ENCODE measurements at places on chromosomes 13 and 19.
A peak's percentile ranks its signal among the peaks of the same experiment; 100 is the strongest.

DNA sequence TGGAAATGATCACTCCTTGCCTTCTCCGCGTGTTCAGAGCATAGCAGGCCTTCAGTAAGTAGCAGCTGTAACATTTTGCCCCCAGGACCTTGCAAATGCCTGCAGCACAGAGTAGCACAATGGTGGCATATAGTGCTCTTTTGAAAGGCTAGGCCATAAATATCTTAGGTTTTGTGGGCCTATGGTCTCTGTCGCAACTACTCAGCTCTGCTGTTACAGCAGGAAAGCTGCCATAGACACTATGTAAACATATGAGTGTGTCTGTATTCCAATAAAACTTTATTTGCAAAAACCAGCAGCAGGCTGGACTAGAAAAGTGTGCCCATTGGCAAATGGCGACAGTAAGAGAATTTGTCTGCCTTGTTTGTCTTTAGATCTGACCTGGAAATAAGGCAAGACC, 9.4 kb downstream of the ITPKC start:
- DNase-seq, result no peak

DNA sequence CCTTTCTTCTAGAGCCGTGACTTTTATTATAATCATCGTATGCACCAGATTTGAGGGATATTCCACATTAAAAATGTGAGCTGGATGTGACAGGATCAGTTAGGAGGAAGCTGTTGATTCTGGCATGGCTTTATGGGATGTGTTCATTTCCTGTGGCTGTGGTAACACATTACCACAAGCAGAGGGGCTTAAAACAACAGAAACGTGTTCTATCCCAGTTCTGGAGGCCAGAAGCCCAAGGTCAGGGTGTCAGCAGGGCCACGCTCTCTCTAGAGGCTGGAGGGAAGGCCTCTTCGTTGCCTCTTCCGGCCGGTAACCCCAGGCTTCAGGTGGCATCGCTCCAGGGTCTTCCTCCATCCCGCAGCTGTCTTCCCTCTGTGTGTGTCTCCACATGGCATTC, 14.5 kb downstream of the MED25 start:
- no peak for DNase-seq

DNA sequence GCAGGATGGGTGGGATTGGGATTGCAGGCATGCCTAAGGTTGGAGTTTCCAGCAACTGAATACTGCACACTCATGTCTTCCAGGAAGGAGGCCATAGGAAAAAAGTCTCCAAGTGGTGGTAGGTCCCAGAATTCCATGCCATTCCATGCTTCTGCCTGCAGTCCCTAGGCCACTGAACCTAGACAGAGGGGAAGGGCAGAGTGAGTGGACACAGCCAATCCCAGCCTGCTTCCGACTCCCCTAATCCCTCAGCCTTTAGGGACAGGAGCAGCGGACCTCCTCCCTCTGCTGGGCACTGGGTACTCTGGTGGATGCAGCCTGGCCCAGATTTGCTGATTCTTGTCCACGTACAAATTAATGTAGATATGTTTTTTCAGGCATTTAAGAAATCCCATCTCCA, 17.0 kb downstream of the VSTM2B start:
- no peak for DNase-seq

GRCh38 chr13:34145061-34145460, 327.1 kb downstream of the RFC3 start:
- no peak for DNase-seq

DNA sequence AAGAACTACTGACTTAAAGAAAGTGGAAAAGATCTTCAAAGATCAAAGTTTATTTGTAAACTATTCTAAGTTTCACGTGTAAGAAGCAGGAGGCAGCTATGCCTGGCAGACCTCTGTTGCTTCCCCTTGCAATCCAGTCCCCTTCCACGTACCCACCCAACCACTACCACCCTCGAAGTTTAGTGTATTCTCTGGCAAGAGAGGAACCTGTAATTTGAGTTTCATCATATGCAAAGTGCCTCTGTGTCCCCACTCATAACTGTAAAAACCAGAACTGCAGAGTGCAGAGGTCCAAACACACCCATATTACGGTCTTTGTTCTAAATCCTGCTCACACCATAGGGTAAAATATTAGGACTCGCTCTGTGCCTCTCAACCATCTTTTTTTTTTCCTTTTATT, 75.8 kb upstream of the FRY start:
- DNase-seq, result no peak

DNA sequence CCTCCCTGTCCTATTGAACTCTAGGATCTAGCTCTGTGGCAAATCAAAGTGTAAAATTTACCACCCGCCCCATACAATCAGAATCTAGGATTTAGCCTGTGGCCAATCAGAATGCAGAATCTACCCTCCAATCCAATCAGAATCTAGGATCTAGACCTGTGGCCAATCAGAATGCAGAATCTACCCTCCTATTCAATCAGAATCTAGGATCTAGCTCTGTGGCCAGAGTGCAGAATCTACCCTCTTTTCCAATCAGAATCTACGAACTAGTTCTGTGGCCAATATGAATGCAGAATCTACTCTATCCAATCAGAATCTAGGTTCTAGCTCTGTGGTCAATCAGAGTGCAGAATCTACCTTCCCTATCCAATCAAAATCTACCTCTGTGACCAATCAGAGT, 25.8 kb downstream of the PRKD2 start:
- no peak for DNase-seq

DNA sequence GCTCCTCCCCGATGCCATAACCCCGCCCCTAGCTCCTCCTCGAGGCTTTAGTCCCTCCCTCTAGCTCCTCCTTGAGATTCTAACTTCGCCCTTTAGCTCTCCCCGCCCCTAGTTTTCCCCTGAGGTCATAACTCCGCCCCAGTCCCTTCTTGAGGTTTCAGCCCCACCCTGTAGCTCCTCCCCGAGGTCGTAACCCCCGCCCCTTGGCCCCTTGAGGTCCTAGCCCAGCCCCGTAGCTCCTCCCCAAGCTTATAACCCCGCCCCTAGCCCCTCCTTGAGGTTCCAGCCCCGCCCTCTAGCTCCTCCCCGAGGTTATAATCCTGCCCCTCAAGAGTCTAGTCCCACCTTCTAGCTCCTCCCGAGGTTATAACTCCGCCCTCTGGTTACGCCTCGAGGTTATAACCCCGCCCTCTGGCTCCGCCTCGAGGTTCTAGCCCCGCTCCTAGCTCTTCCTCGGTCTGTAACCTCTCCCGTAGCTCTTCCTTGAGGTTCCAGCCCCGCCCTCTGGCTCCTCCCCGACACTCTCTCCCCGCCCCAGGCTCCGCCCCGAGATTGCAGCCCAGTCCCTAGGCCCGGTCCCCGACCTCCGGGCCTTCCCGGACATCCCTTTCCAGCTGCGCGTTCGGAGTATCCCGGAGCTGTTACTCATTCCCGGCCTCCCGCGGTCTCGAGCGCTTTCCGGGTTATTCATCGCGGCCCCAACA, 1.4 kb downstream of the PLAUR start:
- DNase-seq, result peak; percentile 90

GRCh38 chr13:36192166-36192565, 22.2 kb downstream of the SOHLH2 start:
- DNase-seq, result no peak

GRCh38 chr19:18717601-18718000, 34.1 kb downstream of the CRTC1 start:
- no peak for DNase-seq

GRCh38 chr13:102197193-102197592, 204.7 kb downstream of the FGF14 start:
- no peak for DNase-seq

GRCh38 chr19:16204005-16204294, 6.2 kb downstream of the AP1M1 start:
- no peak for DNase-seq

DNA sequence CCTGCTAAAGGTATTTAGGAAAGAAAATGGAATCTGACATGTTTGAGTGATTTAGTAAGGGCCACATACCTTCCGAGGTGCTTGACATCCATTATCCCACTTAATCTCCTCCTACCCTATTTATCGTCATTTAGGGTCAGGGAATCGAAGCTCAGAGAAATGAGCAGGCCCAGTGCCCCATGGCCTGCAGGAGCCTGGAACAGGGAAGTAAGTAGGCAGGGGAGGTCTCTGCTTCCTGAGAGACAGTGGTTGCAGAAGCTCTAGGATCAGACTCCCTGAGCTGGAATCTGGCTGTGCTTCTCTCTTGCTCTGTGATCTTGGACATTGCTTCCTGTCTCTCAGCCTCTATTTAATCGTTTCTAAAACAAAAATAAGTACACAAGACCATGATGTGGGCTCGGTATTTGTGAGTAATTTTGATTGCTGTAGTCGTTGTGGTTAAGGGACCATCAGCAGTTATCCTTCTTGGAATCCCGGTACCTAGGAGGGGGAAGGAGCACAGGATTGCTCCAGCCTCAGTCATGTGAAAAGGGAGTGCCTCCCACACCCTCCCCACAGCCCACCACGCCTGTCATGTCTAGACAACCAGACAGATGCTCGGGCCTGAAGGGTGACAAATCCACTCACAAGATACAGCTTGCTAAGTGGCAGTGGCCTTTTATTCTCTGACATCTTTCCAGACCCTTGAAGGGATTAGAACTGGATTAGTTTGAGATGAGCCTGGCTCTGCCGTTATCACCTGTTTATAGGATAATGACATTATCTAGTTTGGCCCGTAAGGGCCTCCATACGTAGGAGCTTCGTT, 169.2 kb upstream of the TSHZ3 start:
- DNase-seq, result no peak

DNA sequence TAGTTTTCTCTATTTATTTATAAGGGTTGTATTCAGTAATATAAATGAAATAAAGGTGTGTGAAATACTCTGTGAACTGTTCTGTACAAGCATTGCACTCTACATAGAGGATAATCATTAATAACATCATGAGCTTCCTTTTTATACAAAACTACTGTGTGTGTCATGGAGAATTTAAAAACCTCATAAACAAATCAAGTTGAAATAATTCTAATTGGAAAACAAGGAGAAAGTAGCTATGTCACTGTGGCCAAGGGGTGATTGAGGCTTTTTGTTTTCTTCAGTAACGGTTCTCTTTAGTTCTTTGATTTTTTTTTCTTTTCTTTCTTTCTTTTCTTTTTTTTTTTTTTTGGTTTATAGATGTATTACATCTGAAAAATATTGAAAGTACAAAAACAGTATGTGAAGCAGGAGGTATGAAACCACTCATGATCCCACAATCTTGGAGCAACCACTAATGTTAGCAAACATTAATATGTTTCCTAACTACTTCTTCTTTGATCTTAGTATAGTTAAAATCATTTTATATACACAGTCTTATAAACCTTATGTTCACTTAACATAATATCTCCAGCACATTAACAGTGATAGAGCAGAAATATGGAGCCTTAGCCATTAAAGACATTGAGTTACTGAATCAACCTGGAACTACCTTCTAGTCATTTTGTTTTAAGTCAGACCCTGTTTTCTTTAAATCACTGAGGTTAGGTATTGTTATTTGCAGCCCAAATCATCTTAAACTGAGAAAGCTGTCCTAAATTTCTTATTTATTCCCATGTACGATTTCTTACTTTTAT, 45.4 kb downstream of the WDFY2 start:
- no peak for DNase-seq

- DNase-seq, result no peak
These were observed 871.4 kb upstream of the GPC6 start for GRCh38 chr13:92355213-92355612.

DNA sequence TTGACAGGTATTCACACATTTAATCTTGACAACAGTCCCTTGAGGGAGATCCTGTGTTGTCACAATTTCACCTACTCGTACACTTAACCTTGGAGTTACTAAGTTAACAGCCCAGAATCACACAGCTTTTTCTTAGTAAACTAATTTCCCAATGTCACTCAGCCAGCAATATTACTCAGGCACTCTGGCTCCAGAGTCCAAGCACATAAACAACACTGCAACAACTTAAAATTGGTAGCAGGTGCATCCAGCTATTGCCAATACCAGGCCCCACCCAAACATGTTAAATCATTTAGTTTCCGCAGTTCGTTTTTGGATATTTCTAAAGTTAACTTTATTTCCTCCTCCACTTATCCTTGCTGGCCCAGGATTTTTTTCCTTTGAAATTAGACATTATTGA, 32.7 kb downstream of the LIG4 start:
- no peak for DNase-seq

DNA sequence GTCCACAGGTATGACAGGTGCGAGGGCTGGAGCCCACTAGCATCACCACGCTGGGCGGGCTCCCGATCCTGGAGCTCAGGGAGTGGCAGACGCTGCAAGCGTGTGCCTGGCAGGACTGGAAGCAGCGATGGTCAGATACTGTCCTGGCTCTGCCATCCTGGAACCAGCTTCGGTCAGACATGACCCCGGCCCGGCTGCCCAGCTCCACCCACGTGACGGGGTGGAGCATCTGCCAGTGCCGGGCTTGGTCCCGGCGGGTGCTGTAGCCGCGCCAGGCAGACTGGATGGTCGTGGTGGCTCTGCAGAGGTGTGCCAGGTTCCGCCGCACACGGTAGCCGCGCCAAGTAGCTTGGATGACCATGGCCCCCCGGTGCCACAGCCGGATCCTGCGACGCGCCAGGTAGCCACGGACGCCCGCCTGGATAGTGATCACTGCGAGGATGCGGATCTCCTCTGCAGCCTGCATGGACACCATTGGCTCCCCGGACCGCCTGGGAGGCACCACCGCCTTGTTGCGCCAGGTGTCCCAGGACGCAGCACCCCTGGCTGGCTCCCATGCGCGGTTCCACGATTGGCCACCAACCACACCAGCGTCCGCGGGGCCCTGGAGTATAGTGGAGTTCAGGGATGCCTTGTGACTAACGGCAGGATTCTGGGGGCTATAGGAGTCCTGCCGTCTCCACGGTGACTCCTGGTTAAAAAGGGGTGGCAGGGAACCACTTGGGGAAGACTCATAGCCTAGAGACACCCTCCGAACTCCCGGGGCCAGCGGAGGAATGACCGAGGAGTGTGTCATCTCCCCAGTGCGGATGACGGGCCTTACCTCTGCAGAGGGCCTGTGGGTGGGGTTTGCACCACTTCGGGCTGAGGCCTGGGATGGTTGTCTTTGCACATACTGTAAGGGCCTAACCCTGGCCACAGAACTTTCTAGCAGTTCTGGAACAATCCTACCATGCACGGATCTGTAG, 16.5 kb downstream of the IQCN start:
- no peak for DNase-seq

DNA sequence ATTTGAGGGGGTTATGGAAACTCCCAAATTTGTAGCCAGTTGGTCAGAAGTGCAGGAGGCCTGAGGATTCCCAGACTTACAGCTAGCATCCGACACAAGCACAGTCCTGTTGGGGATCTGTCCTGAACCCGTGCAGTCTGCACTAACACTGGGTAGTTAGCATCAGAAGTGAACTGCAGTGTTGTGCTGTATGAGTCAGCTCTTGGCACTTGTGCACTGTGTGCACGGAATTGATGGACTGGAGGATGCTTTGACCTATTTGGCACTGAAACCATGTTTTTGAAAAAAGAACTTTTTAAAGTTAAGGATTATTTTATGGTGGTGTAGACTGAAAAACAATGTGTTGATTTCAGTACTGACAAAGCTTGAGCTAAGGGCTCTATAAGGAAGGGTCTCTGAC, 279.0 kb downstream of the NHLRC3 start:
- DNase-seq, result no peak
